ENCODE measurements at places on chromosomes 4 and X.

GRCh38 chrX:153411988-153412574, 809 bp downstream of the ZFP92 start:
- no peak for DNase-seq

GRCh38 chrX:14829643-14830042, 43.2 kb downstream of the FANCB start:
- no peak for DNase-seq

DNA sequence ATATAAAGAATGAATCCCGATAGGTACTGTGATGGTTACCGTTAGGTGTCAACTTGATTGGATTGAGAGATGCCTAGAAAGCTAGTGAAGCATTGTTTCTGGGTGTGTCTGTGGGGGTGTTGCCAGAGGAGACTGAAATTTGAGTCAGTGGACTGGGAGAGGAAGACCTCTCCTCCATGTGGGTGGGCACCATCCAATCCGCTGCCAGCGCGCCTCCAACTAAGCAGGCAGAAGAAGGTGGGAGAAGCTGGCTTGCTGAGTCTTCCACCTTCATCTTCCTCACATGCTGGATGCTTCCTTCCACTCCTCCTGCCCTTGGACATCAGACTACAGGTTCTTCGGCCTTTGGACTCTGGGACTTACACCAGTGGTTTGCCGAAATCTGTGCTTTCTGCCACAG, 40.1 kb downstream of the WFS1 start:
- no peak for DNase-seq

GRCh38 chr4:185335579-185335978, 60.1 kb downstream of the LRP2BP start:
- no peak for DNase-seq

DNA sequence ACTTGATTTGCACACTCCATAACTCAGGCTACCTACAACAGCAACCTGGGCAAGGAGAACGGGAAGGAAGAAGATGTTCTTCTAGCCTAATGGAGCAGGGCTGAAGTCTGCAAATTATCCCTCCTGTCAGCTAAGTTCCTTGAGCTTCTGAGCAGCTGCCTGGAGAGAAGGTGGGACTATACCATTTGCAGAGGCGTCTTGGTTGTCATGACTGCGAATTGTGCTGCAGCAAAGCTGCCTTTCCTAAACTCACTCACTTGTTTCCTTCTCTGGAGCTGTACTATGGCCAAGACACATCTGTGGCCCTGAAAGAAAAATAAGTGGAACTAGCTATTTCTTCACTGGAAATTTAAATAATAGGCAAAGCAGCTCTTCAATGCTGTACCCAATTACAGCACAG, 682.4 kb upstream of the GRIA3 start:
- no peak for DNase-seq

DNA sequence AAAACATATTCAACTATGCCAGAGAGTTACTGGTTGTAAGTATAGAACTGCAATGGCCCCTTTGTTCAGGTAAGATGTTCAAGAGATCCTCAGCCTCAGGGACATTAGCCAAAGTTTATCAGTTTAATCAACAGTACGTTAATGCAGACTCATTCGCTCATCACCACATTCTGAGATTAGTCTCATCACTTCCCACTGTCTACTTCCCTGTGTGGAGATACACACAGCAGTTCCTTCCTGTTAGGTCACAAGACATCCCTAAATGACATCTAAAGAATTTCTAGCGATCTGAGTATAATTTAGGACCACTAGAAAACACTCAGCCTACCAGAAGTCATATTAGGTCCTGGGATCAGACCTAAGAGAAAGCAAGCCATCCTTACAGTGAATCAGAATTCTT, 10.4 kb downstream of the SLC10A7 start:
- DNase-seq: no peak

Data from RPMI8226 (cell line).